ENCODE measurements at places on chromosomes 3 and 15. TPM values are rescaled to one million over a fixed set of nuclear protein-coding genes. Genes with fewer than 3 reads are reported as not detected.

DNA sequence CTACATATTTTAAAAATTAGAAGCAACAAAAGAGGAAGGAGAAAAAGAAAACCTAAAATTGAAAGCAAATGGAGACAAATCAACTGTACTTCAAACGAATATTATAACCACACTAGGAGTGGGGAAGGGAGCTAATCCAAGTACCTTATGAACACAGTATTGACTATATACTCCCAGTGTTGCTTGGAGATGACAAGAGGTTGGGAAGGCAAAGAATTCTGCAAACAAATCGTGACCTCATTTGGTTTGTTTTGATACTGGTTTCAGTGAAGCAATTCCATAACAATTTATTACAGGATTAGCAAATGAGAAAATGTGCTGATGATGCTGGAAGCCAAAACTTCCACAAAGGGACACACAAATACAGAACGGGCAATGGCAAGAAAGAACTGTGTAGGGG lies 268.1 kb downstream of the ULK4 start:
- no peak overlapping the region for H3K4me3 ChIP-seq
- no peaks in the 10 kb centered on the region for H3K36me3 ChIP-seq
- no peaks in the 10 kb centered on the region for H3K4me1 ChIP-seq
- no peak overlapping the region for H3K27ac ChIP-seq
- H3K27me3 ChIP-seq: no peaks in the 10 kb centered on the region
- DNase-seq: no peak

DNA sequence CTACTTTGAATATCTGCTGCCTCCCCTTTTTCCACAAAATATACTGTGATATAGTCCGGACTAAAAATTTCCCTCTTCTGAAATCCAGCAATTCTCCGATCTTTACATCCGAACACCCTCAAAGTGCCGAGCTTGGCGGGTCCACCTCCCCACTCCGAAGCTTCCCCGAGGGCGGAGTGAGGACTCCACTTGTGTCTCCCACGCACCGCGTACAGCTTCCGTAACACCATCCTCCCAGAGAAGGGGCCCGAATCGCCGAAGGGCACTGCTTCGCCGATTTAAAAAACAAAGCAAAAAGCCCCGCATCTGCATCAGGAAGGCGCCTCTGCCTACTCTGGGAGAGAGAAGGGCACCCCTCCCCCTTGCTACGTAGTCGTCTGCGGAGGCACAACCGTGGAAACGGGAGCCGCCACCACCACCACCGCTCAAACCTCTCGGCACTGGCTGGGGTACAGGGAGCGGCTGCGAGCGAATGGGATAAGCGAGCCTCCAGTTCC lies 551 bp downstream of the NCBP2 start:
- DNase-seq: peak; percentile 70
- H3K4me1 ChIP-seq: peaks cover 9% of the 10 kb centered on the region
- H3K27ac ChIP-seq: peak overlapping the region; percentile 83
- peak overlapping the region; percentile 95 for H3K4me3 ChIP-seq

DNA sequence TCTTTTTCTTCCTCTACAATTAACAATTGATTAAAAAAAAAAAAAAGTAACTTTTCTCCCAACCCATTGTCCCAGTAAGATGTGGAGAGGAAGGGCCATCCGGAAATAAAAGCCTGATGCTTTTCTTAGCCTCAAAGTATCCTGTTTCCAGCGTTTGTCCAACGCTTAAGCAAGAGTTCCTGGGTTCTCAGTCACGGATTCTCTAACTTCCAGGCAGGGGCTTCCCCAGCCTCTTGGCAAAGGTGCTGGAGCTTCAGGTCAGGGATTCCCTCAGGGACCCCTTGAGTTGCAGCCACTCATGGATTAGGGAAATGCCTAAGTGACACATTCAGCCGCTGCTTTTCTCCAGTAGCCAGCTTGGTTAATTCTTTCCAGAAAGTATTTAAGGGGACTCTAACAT lies 22.3 kb upstream of the C2CD4B start:
- no peaks in the 10 kb centered on the region for H3K36me3 ChIP-seq
- no peak overlapping the region for H3K27ac ChIP-seq
- no peaks in the 10 kb centered on the region for H3K4me1 ChIP-seq
- H3K4me3 ChIP-seq: no peak overlapping the region

DNA sequence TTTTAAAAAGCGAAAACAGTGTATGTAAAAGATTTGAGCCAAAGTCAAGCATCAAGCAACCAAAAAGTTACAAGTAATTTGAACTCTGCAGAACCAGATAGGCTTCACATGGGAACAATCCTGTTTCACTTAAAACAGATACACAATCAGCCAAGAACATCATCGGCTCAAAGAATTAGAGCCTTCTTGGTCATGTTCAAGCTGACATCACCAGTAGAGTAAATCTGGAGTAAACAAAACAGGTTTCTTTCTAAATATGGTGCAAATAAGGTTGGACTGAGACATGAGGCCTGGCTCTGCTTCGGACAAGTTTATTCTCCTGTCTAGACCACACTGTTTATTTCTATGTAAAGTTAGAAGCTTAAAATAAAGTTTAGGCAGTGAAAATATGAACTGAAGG lies 116.0 kb downstream of the GMNC start:
- no peaks in the 10 kb centered on the region for H3K27me3 ChIP-seq
- no peak overlapping the region for H3K27ac ChIP-seq

GRCh38 chr3:102741105-102741504 lies 306.3 kb downstream of the ZPLD1 start:
- H3K4me3 ChIP-seq: no peak overlapping the region
- H3K27ac ChIP-seq: no peak overlapping the region
- no peaks in the 10 kb centered on the region for H3K27me3 ChIP-seq
- H3K36me3 ChIP-seq: no peaks in the 10 kb centered on the region
- no peak for DNase-seq

- no peaks in the 10 kb centered on the region for H3K36me3 ChIP-seq
- no peaks in the 10 kb centered on the region for H3K4me1 ChIP-seq
- no peak overlapping the region for H3K4me3 ChIP-seq
- no peaks in the 10 kb centered on the region for H3K27me3 ChIP-seq
- DNase-seq: no peak
Measured at GRCh38 chr3:114336857-114337256, 43.0 kb downstream of the TIGIT start.

DNA sequence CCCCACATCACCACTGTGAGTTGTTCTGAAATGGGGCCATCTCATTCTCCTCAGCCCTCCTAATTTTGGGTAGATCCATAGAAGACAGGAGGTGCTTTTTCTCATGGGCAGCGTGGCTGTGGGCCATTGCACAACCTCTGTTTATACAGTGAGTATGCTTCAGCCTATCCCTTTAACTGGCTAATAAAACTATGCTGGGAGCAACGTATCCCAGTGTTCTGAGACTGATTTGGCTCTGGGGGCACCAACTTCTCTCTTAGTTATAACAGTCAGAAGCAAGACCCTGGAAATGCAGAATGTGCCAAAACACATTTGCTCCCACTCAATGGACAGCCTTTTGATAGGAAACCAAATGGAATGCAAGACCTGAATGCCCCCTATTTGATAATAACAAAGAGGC lies 97.1 kb upstream of the ICE2 start:
- no peaks in the 10 kb centered on the region for H3K27me3 ChIP-seq
- H3K4me3 ChIP-seq: no peak overlapping the region
- no peak overlapping the region for H3K27ac ChIP-seq
- no peak for DNase-seq
- no peaks in the 10 kb centered on the region for H3K4me1 ChIP-seq
- no peaks in the 10 kb centered on the region for H3K36me3 ChIP-seq

DNA sequence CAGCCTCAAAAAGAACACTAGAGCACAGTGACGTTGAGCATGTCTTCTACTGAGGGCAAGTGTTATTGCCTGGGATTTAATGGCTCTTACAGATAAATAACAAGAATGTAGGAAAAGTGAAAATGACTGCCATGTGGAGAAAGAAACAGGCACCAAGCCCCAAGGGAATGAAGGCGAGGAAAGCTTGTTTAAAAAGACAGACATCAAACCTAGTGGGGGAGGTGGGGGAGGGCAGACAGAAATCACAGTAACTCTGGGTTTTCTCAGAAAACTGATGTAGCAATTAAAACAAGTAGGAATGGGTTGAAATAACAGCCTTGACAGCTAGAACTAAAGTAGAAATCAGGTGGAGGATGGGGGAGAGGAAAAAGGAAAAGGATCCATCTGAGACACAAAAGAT lies 18.4 kb upstream of the LYZL4 start:
- DNase-seq: no peak
- no peaks in the 10 kb centered on the region for H3K27me3 ChIP-seq
- no peak overlapping the region for H3K4me3 ChIP-seq
- H3K36me3 ChIP-seq: no peaks in the 10 kb centered on the region
- no peak overlapping the region for H3K27ac ChIP-seq

DNA sequence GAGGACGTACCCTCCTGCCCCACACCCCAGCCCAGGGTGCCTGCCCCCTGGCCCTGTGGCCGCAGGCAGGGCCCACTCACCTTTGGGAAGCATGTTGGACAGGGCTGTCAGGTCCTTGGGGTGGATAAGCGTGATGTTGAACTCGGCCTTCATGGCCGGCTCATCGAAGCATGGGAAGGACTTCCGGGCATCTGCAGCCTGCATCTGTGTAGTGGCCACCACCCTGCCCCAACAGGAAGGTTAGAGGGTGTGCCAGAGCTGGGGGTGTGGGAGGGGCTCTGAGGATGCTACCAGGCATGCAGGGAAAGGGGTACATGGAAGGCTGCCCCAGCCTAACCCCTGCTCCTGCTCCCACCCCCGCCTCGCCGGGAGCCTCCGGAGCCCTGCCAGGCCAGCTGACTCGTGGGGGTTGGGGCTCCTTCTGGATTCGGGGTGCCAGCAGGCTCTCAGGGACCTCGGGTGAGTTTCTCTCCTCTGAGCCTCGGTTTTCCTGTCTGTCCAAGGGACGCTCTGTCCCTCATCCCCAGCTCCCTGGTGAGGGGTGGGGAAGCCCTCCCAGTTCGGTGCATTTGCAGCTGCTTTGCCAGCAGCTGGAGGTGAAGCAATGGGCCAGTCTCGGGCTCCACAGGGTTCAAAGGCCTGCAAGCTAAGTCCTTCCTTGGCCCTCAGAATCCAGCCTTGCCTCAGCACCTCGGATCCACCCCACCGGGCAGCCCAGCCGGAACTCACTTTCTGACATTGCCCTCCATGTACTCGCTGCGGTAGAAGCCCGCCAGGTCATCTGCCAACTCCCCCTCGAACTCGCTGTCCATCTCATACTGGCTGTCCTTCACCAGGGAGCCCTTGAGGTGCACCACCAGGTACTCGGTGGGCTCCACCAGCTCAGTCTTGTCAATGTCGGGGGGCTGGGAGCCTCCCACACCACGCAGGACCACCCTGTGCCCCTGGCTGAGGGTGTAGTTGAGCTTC lies 9.1 kb downstream of the ANPEP start:
- no peaks in the 10 kb centered on the region for H3K27me3 ChIP-seq
- H3K27ac ChIP-seq: no peak overlapping the region
- H3K4me3 ChIP-seq: peak overlapping the region; percentile 73
- no peaks in the 10 kb centered on the region for H3K4me1 ChIP-seq
- peaks cover 48% of the 10 kb centered on the region for H3K36me3 ChIP-seq

DNA sequence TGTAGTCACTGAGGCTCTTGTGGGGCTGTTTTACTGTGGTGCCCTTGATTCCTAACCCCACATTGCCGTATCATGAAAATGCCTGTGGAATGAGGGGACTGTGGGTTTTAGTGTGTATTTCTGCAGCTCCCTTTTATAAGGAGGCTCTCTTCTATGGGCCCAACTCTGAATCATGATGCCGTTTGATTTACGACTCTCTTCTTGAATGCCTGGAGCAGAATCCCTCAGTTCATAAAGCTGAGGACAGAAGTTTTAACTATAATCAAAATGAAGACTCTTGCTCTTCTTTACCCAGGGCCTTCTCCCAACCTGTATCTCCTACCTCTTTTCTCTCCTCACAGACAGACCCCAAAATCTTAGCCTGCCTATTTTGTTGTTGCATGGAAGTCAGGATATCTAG lies 109.5 kb downstream of the RARB start:
- no peak for DNase-seq
- H3K4me1 ChIP-seq: no peaks in the 10 kb centered on the region
- no peaks in the 10 kb centered on the region for H3K36me3 ChIP-seq
- no peak overlapping the region for H3K27ac ChIP-seq
- no peaks in the 10 kb centered on the region for H3K27me3 ChIP-seq

- H3K4me1 ChIP-seq: no peaks in the 10 kb centered on the region
- H3K4me3 ChIP-seq: no peak overlapping the region
- DNase-seq: no peak
Measured at GRCh38 chr3:157075693-157076420, 84.1 kb downstream of the CCNL1 start.

DNA sequence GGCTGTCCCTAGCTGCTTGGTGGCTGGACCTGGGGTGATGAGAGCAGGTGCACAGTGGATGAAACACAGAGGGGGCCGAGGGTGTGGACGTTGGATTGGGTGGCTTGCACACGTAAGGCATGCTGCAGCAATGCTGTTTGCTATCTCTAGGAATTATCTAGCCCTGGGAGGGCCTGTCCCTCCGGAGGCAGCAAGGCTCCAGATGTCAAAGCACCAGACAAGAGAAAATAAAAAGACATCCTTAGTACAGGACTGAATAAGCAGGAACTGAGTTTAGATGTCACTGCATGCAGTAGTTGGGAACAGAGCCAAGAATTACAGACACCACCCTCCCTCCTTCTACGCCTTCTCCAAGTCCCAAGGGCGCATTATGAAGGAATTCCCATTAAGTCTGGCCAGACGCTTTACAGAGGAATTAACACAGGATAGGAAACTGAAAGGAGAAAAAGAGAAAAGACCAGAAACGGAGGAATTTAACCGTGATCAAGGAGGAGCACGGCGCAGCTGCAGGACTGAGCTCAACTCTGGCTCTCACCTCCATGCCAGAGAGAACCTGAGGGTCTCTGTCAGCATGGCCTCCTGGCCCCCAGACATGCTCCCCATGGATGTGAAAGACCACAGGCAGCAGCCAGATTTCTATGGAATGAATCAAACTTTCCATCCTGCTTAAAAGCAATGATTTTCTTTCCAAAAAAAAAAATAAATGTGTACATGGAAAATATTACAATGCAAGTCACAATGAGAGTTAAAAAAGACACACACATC lies 13.8 kb downstream of the ATP10A start:
- no peak for DNase-seq
- H3K36me3 ChIP-seq: no peaks in the 10 kb centered on the region
- H3K27ac ChIP-seq: peak overlapping the region; percentile 85
- H3K4me1 ChIP-seq: peaks cover 7% of the 10 kb centered on the region

GRCh38 chr15:60420203-60420716 lies 22.5 kb upstream of the ANXA2 start:
- no peaks in the 10 kb centered on the region for H3K27me3 ChIP-seq
- H3K4me3 ChIP-seq: no peak overlapping the region
- DNase-seq: no peak
- no peaks in the 10 kb centered on the region for H3K36me3 ChIP-seq
- H3K27ac ChIP-seq: no peak overlapping the region

PIERCE2 gene
- not detected for total RNA-seq
